ENCODE measurements at places on chromosomes 16 and 17.

GRCh38 chr17:80633207-80633606, 88.6 kb downstream of the RPTOR start:
- no peak for DNase-seq

GRCh38 chr17:40648384-40648968, 858 bp upstream of the SMARCE1 start:
- no peak for DNase-seq

- DNase-seq, result no peak
Observed at GRCh38 chr16:66605177-66605978, 874 bp downstream of the CMTM3 start.

DNA sequence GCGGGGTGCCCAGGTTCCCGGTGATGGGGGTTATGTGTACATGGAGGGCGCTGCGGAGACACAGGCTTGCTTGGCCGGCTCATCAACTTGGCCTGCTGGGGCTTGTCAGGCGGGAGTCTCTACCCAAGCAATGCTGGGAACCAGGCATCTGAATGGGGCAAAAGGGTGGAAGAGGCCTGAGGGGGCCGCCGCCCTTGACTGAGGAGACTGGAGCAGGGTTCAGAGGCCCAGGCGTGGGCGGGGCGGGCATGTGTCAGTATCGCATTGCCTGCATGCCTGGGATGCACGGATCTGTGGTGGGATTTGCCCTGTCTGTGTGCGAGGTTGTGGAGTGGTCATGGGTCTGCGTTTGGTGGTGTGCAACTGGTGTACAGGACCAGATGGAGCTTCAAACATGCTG, 21.1 kb downstream of the ARHGAP23 start:
- peak; percentile 73 for DNase-seq

DNA sequence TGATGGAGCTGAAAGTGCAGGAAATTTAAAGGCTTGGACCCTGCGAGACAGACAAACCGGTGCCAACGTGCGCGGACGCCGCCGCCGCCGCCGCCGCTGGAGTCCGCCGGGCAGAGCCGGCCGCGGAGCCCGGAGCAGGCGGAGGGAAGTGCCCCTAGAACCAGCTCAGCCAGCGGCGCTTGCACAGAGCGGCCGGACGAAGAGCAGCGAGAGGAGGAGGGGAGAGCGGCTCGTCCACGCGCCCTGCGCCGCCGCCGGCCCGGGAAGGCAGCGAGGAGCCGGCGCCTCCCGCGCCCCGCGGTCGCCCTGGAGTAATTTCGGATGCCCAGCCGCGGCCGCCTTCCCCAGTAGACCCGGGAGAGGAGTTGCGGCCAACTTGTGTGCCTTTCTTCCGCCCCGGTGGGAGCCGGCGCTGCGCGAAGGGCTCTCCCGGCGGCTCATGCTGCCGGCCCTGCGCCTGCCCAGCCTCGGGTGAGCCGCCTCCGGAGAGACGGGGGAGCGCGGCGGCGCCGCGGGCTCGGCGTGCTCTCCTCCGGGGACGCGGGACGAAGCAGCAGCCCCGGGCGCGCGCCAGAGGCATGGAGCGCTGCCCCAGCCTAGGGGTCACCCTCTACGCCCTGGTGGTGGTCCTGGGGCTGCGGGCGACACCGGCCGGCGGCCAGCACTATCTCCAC, at the start of gene NOG:
NOG (plus strand) TSS at position 54 of the 674 bp plus-strand sequence; CDS start at position 579, 525 bp downstream.
- no peak for DNase-seq

DNA sequence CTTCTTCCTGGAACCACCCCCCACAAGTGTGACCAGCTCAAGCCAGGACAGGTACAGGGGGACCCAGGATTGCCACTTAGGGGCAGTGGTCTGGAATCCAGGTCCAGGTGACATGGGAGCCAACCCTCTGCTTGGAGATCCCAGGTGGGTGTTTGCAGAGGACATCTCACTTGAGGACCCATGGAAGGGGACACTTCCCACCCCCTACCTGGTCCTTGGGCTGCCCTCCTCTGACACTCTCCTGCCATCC, 145.5 kb downstream of the SEC14L1 start:
- DNase-seq, result no peak

GRCh38 chr17:15000661-15001060, 264.5 kb downstream of the PMP22 start:
- no peak for DNase-seq

GRCh38 chr16:57132470-57132869, 40.1 kb downstream of the CPNE2 start:
- no peak for DNase-seq

DNA sequence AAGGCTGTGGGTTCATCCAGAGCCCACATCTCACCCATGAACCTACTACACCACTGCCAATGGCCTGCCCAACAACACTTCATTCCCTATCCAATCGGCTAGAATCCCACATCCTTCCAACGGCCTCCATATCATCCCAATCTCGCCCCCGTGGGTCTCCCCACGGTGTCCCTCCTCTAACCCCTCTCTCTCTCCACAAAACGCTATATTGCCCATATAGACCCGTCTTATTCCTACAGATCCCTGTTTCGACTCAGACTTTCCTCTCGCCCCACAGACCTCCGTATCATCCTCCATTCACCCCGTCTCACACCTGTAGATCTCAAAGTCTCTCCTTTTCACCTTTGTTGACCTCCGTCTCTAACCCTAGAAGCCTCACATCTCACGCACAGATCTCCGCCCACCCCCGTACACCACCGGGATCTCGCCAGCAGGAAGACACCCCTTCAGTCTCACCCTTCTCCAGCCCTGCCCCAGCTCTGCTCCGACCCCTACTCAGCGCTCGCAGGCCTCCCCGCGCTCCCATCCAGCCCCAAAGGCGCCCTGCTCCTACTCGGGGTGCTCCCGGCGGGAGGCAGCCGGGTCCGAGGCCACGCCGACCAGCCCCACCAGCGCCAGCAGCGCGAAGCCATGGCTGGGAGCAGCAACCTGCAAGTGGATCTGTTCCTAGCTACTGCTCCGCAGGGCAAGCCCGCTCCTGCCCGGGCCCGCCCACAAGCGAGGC, at the start of gene FDXR:
FDXR (minus strand) TSS at position 682 of the 724 bp plus-strand sequence; CDS start at position 632, 50 bp downstream.
- DNase-seq, result no peak

GRCh38 chr16:75379911-75380847, 53.1 kb downstream of the CFDP1 start:
- DNase-seq, result no peak

GRCh38 chr17:79047923-79048825, 24.2 kb downstream of the C1QTNF1 start:
- DNase-seq, result no peak

DNA sequence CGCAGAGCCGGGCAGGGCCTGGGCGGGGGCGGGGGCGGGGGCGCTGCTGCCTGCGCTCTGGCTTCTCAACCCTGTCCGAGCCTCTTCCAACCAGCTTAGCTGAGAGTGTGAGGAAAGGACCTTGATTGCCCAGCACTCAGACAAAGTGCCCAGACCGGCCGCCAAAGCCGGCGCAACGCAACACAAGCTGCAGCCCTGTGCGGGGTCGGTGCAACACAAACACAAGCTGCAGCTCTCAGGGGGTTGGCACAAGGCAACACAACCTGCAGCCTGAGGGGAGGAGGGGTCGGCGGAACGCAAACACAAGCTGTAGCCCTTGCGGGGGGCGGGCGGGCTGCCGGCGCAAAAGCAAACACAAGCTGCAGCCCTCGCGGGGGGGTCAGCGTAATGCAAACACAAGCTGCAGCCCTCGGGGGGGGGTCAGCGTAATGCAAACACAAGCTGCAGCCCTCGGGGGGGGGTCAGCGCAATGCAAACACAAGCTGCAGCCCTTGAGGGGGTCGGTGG, 60.0 kb downstream of the KLHDC4 start:
- no peak for DNase-seq

GRCh38 chr16:72877374-72878028, 170.4 kb downstream of the ZFHX3 start:
- peak; percentile 31 for DNase-seq

- DNase-seq, result no peak
Observed at GRCh38 chr16:54325616-54326265, 39.2 kb upstream of the IRX3 start.

GRCh38 chr16:64272028-64272427, 849.8 kb downstream of the CDH11 start:
- DNase-seq, result no peak

- DNase-seq, result no peak
Observed at GRCh38 chr17:80855948-80856862, 135.4 kb upstream of the CHMP6 start.

DNA sequence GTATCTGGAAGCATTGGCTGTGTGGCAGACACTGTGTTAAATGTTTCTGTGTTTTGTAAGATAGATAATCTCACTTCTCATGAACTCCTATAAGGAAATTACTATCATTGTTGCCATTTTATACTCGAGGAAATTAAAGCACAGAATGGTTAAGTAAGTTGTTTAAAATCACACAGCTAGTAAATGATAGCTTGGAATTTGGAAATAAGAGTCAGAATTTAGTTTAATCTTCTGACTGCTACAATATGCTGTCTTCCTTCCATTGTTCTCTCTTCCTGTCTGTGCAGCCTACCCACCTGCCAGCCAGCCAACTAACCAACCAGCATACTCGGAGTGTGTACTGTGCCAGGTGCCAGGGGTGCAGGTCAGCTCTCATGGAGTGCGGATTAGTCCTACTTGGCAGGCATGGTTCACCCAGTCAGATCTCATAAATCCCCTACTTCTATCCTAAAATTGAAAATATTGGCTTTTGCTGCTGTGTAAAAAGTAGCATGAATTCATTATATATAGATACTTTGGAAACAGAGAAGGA, 79.9 kb upstream of the LGALS9 start:
- no peak for DNase-seq

DNA sequence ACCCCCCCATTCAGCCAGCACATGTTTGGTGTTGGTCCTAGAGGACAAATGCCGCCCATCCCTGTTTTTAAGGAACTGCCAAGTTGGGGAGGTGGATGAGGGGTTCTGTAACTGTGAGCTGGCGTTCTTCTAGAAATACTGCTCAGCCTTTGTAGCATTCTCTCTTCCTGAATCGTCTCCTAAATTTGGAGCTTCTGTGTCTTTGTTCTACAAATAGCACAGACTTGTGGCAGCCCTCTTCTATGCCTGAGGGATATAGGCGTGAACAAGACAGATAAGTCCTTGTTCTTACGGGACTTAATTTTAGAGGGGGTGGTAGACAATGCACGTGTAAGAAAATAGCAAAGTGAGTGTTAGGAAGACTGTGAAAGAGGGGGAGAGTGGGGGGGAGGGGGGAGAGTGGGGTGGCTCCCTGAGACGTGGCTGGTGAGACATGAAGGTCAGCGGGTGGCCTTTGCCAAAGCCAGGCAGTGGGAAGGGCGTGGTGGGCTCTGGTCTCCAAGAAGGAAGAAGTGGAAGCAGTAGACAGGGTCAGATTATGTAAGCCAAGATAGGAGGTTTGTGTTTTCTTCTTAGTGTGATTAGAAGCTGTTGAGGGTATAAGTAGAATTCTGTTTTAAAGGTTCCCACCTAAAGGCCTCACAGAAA, 9.9 kb downstream of the MFSD11 start:
- DNase-seq, result no peak

DNA sequence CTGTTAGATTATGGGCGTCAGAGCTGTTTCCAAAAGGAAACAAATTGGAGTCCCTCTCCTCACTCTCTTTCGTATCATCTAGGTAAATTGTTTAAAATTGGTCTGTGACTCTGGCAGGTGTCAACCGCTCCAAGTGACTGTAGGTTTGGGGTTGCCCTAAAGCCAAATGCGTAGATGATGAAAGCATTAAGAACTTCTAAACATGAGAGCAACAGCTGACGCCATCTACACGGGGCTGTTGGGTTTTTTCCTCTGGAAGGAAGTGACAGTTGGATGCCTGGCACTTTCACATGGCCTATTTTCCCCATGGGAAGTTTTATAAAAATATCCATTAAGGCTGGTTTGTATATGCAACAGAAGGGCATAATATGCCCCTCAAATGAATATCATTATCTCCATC, 215.7 kb upstream of the CACNG5 start:
- DNase-seq, result no peak

GRCh38 chr16:1028524-1029258, 43.9 kb upstream of the SSTR5 start:
- DNase-seq, result no peak

DNA sequence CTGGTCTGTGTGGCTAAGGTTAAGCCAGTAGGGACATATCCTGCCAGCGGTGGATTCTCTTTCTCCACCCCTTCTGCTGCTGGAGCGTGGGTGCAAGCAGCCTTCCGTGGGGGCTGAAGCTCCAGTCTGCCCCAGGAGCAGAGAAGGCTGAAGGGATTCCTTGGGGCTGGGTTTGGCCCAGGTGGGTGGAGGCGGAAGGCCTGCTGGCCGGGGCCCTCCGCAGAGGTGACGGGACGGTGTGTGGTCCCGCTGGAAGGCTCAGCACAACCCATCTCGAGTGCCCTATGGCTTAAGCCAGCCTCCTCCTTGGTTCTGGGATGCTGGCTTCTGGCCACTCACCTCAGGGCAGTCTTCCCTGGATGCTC, 13.1 kb downstream of the TIMM22 start:
- no peak for DNase-seq

GRCh38 chr17:81381632-81382577, 13.4 kb upstream of the BAHCC1 start:
- DNase-seq, result no peak

DNA sequence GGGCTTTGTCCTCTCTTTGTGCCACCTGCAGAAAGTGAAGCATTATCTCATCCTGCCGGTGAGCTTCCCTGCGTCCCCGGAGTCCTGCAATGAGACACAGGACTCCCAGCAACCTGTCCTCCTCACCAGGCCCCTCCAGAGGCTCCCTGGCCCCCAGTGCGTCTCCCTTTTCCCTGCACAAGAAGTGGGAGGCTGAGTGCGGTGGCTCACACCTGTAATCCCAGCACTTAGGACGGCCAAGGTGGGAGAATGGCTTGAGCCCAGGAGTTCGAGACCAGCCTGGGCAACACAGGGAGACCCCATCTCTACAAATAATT, 8.4 kb downstream of the GRB7 start:
- no peak for DNase-seq

DNA sequence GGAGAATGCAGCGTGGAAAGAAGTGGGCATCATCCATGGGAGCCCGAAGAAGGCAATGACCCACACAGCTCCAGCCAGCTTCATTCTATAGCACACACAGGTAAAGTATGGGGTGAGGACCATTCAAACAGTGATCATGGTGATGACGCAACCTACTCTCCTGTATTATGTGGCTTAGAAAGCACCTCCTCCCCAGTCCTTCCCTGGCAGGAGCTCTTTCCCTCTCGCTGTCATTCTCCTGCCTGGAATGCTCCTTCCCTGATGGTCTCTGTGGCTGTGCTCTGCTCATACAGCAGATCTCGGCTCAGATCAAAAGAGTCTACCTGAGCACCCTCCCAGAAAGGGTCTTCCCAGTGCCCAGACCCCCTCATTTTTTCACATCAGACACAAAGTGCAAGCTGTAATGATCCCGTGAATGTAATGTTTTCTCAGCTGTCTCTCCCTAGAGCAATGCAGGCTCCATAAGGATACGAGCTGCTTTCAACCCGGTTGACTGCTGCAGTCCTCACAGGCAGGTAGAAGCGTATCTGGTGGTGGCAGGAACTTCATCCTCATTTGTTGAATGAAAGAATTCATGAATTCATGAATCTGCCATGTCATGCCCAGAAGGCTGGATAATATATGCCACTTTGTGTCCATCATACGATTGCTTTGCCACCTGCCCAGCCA, 248.8 kb downstream of the HS3ST3A1 start:
- DNase-seq, result no peak

DNA sequence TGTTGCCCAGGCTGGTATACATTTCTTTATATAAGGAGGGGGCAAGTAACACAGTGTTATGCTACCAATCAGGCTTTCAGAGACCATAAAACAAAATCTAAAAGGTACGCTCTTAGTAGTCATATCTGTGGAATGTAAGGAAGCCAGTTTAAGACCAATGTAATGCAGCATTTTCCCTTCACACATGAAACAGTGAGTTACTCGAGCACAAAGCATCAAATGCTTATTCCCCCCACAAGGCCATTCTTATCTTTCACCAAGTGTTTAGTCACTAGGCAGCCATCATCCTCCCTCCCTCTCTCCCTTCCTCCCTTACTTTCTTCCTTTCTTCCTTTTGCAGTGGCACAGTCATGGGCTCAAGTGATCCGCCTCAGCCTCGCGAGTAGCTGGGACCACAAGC, 12.8 kb downstream of the HMOX2 start:
- DNase-seq, result no peak
